HS-27A (cell line): ENCODE measurements at places on chromosomes 11 and 22.

GRCh38 chr11:1736447-1736992, 13.9 kb downstream of the IFITM10 start:
- no peak for DNase-seq

GRCh38 chr11:14318581-14318981, 40.4 kb downstream of the RRAS2 start:
- DNase-seq: no peak

- no peak for DNase-seq
These were observed 62.7 kb downstream of the STK33 start for GRCh38 chr11:8531312-8531711.

DNA sequence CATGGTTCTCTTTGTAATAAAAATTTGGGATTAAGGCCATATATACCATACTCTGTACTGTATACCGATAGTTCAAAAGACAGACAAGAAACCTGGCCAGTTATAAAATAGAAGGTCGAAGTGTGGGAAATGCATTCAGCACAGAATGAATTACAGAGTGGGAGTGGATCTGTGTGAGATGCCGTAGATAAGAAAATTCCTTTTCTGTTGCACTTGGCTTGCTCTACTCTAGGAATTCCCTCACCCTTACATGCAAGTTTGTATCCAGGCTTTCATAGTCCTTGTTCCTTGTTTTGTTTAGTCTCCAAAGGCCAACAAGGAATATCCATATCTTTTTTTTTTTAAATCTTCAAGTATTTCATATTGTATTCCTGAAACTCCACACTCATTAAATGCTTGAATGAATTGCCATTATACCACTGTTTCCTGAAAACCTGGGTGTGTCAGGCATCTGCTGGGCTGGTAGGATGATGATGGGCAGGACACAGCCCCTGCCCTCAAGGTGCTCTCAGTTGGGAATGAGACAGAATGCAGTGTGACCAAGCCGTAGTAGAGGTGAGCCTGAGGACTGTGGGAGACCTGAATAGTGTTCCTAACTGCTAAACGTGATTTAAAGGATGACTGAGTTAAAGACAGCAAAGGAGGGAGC, 53.5 kb downstream of the TEAD1 start:
- no peak for DNase-seq

DNA sequence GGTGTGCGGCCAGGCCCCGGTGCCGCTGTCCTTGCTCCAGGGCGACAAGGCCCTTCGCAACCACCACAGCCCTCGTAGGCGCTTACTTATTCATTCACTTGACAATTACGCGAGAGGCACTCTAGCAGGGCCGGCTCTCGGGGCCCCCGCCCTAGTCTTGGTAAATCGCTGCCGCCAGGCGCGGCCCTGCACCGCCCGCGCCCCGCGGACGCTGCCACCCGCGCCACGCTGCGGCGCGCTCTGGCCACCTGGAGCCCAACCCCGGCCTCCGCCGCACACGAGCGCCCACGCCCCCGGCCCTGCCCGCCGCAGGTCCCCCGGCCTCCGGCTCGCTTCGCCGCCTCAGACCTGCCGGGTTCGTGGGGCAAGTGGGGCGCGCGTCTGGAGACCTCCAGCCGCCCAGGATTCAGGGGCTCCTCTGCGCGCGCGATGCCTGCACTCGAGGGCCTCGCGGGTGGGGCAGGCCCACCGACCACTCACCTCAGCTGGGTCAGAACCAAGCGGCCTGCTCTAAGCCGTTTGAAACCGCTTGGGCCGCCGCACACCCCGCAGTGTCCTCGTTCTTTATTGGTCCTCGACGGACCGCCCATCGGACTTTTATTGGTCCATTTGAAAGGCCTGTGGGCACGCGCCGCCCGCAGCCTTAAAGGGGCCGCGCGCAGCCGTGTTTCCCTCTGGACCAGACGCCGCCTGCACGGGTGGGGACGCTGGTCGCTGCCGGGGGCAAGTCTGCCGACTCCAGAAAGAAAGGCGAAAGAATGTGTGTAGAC, at the start of gene CKAP5:
TSS of gene CKAP5 (minus strand) at position 541 of the 770 bp plus-strand sequence. CDS start 25,049 bp downstream, outside the sequence.
- DNase-seq: peak; percentile 72

DNA sequence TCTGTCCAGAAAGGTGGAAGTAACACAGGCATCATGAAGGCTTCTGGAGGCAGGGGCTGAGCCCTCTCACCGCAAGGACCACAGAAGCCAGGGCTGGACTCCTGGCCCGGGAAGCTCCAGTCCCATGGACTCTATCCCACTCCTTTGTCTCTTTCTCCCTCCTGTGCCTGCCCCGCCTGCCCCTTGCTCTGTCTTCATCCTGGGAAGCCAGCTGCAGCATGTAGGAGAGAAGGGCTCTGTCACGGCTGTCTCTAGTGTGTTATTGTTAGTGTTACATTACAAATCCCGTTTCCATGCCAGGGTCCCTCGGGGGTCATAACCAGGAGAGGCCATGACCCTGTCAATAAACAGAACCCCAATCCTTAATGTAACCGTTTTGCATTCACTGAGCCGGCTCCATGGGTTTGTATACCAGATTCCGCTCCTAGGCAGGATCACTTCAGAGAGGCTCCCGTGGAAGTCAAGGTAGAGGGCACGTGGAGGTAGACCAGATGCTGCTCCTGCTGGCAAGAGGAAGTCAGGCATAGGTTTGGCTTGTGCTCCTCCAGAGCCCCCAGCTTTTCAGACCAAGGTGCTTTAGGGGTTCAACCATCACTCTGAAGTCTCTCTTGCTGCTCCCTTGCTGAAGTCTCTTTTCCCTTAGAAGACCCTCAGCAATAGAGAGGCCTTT, 293.2 kb downstream of the ETS1 start:
- DNase-seq: no peak

GRCh38 chr22:33119044-33119443, 60.9 kb upstream of the SYN3 start:
- no peak for DNase-seq

DNA sequence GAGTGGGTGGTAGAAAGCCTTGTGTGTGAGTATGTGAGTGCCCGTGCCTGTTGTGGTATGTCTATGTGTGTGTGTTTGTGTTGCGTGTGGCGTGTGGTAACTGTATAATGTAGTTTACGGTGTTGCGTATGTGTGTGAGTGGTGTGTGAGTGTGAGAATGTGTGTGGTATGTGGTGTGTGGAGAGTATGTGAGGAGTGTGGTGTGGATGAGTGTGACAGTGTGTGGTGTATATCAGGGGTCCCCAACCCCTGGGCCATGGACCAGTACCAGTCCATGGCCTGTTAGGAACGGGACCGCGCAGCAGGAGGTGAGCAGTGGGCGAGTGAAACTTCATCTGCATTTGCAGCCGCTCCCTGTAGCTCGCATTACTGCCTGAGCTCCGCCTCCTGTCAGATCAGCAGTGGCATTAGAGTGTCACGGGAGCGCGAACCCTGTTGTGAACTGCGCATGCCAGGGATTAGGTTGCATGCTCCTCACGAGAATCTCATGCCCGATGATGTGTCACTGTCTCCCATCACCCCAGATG, 5.7 kb downstream of the UPK3A start:
- DNase-seq: no peak

- no peak for DNase-seq
These were observed 55.9 kb upstream of the MN1 start for GRCh38 chr22:27857443-27857842.

DNA sequence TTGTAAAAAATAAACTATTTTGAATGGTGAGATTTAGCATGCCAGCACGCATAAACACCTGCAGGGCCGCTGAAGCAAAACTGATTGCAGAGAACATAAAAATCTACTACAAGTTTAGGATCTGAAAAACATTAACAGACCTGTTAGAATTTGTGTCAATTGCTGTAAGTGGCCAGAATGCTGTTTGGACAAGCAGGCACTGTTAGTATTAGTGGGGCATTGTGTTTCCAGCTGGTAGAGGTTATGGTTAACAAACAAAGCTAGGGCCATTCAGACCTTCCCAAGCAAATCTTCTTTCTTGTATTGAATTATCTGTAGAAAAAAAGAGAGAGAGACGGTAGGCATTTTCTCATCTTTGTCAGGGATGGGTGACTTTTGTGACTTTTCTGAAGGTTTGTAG, 57.6 kb upstream of the OLFML1 start:
- no peak for DNase-seq

GRCh38 chr11:67071420-67072284, 15.0 kb downstream of the RHOD start:
- DNase-seq: no peak

GRCh38 chr11:2380807-2381350, 3.8 kb downstream of the CD81 start:
- DNase-seq: no peak

- DNase-seq: no peak
These were observed 145.8 kb downstream of the LUZP2 start for GRCh38 chr11:24642648-24643047.

GRCh38 chr11:74739546-74740270, 8.5 kb upstream of the CHRDL2 start:
- DNase-seq: no peak
